ENCODE measurements at places on chromosomes 2 and 18.

- DNase-seq: no peak
Measured at GRCh38 chr2:239021651-239022436, 174.0 kb downstream of the TWIST2 start.

DNA sequence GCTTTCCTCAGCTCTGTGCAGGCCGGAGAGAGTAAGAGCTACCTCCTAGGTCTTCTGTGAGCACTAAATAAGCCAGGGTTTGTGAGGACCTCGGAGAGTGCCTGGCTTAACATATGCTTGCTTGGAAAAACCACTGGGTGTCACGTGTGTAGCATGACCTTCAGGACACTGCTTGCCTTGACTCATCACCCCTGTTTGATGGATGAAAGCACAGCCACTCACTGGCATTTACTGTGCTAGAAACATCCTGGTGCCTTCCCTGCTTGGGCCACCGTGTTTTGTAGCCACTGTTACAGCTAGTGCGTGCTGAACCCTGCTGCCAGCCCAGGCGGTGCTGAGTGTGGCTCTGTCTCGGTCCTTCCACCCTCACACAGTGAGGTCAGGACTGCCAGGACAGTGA, 34.8 kb upstream of the ITM2C start:
- no peak for DNase-seq

DNA sequence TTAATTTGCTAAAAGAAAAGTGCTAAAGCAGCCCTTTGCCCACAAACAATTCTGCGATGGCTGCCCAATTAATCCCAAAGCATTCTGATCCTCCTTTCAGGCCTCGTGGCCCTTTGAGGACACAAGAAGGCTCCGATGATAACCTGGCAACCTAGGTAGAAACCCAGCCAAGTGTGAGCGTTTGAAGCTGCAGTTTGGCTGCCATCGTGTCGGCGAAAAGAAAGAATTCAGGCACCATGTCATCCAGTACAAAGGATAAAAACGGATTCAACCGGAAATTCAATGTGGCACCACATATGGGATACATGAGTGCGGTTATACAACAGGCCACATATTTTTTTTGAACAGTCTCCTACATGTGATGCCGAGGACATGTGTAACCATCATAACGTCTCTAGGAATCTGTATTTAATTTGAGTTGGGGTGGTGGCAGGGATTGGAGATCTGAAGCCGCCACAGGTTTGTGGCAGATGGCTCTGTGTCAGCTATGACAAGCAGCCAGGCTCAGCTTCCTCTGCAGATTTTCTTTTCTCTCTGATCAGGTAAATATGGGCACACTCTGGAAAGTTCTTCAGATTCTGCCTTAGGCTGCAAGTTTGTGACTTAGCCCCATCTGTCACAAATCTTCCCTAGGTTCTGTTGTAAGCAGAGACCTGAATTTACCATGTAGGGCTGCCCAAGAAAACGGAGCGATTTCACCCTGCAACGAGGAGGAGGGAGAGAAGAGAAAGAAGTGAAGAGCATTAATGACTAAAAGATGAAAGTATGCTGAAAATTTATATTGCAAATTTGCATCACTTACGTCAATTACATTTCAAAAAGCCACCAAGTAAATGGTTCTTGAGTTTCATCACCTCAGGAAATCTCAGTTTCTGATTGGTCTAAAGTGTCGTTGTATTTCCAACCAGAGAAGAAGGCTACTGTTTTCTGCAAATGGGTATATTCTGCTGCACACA, 573.2 kb downstream of the ZEB2 start:
- DNase-seq: no peak

DNA sequence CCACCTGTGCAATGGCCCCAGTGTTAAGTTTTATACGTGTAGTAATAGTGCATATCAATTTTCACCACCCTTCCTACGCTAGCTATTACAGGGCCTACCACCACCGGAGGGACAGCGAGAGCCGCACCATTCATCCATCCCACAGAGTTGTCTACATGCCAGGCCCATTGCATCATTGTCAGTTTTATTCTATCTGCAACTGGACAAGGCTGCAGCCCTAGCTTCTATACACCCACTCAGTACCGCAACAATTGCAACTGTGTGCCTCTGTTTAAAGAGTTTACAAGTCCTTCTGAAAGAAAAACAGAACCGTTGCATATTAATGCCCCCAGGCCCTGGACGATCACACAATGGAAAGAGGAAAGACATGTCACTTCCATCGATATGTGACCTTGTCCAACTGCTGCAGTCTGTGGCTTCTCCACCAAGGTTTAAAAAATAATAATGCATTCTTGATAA, 58.6 kb downstream of the ZEB2 start:
- no peak for DNase-seq

GRCh38 chr2:172819943-172820342, 84.3 kb downstream of the RAPGEF4 start:
- no peak for DNase-seq

DNA sequence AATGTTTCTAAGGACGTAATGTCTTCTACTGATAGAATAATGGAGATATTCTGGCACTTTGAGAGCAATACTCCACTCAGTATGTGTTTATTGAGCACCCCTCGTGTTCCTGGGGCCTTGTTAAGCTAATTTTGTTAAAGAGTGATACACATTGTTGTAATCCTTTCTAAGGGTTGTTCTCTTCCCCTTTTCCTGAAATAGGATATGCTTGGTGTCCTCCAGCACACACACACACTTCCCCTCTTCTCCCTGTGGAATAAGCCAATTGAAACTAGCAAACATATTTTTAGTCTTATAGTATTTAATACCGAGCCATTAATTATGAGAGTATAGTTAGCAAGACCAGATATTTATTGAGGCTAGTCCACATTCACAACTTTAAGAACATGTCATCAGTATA, 114.1 kb downstream of the CRIM1 start:
- DNase-seq: no peak

- DNase-seq: no peak
Measured at GRCh38 chr2:80579756-80580155, 275.2 kb upstream of the LRRTM1 start.

DNA sequence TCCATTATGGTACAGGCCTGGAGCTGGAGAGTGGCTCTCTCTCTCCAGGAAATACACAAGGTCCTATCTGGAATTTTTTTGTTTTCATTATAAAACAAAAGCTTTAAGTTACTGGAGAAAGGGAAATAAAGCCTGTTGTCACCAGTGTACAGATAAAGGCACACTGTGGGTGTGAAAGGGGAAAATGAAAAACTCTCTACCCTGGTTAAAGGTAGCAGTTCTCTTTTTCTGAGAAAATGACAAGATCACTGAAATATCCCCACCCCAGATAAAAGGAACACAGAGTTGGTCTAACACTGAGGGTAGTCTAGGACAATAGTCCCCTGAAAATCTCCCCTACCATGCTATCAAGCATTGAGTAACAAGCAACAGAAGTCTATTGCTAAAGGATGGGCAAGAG, 438.7 kb downstream of the MBD2 start:
- no peak for DNase-seq

- DNase-seq: no peak
Measured at GRCh38 chr2:195022508-195022830, 634.6 kb upstream of the SLC39A10 start.

GRCh38 chr2:169042856-169043255, 11.7 kb upstream of the ABCB11 start:
- DNase-seq: no peak

- DNase-seq: no peak
Measured at GRCh38 chr2:975095-975494, 24.4 kb downstream of the SNTG2 start.

GRCh38 chr2:217849154-217849975, 153.4 kb downstream of the TNS1 start:
- DNase-seq: no peak

DNA sequence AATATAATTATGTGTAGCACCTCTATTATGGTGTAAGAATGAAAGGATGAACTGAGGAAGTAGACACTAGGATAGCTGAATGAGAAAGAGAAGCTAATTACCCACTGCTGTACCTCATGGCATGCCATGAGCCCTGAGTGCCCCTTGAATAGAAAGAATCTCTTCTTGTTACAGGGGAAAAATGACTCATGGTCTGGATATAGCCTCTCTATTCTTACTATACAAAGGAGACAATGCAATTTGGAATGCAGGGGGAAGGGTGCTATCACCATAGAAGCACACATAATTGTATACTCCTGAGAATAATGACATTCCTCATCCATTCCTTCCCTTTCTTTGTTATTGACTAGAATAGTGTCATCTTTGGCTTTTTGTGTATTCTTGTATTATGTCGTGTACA, 385.2 kb downstream of the CDH7 start:
- DNase-seq: no peak

GRCh38 chr2:119383410-119384140, 16.8 kb downstream of the DBI start:
- DNase-seq: no peak

GRCh38 chr2:150997702-150998440, 263.8 kb downstream of the RBM43 start:
- DNase-seq: no peak

GRCh38 chr2:6446938-6447608, 418.6 kb downstream of the CMPK2 start:
- DNase-seq: no peak

GRCh38 chr2:134758633-134759032, 39.8 kb upstream of the TMEM163 start:
- no peak for DNase-seq

- DNase-seq: no peak
Measured at GRCh38 chr2:120969613-120970355, 234.1 kb downstream of the GLI2 start.

GRCh38 chr2:75564026-75564688, 3.4 kb upstream of the EVA1A start:
- DNase-seq: no peak

DNA sequence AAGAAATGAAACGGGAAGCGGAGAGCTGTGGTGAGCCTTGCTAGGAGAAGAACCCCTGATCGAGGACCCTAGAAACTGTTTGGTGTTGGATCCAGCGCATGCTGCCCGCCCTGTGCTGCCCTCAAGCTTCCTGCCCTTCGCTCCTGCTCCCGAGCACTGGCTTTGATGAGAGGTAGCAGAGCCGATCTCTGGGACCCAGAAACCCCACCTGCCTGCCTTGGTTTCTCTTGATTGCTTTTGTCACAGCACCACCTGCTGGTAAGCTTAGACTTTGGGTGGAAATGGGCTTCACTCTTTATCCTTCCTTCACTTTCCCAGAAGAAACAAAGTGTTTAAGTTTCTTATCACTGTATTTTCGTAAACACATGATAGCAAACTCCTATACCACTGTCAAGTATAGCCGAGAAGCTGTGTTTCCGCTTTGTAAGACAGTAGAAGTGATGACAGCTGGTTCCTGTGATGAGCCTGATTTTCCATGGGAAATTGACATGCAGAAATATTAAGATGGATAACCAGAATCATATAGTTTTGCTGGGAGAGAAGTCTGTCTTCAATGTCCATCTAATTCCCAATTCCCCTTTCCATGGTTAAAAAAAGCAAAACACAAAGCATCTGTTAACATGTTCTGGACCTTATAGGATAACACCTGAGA, 267.4 kb downstream of the PHLPP1 start:
- DNase-seq: peak; percentile 11

- no peak for DNase-seq
Measured at GRCh38 chr2:675051-675450, 2.2 kb downstream of the TMEM18 start.

- DNase-seq: no peak
Measured at GRCh38 chr2:57876313-57876712, 170.3 kb upstream of the VRK2 start.

DNA sequence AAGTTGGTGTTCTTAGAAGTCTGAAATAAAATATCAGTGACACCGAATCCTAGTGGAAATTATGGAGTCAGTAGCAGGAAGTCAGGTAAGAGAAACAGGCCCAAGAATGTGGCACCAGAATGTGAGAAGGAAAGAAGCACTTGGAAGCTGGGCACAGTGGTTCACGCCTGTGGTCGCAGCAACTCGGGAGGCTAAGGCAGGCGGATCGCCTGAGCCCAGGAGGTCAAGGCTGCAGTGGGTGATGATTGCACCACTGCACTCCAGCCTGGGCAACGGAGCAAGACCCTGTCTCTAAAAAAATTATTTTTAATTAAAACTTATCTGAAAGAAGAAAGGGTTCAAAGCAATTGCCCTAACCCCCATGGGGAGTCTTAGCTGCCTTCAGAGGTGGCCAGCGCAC, 268.3 kb upstream of the SALL3 start:
- DNase-seq: no peak

GRCh38 chr2:9004338-9005204, 1.1 kb upstream of the MBOAT2 start:
- no peak for DNase-seq

- no peak for DNase-seq
Measured at GRCh38 chr2:54947646-54948045, 102.6 kb downstream of the RTN4 start.

DNA sequence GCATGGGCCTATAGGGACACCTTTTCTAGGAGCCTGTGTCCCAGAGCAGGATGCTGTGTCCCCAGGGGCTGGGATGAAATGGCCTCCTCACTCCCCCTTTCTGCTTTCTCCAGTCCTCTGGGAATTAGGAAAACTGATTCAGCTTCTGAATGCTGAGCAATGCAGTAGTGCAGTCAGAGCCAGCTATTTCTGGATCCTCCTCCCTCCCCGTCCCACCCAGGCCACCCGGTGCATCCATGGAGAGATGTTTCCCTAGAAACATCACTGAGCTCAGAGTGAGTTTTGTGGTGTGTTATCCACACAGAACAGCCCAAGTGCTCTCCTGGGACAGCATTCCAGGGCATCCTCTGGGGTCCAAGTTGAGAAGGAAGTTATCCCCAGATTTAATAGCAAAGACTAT, 125.5 kb downstream of the LOXHD1 start:
- DNase-seq: no peak

- DNase-seq: no peak
Measured at GRCh38 chr2:160921386-160921964, 238.8 kb upstream of the TANK start.

- peak; percentile 22 for DNase-seq
Measured at GRCh38 chr18:12904012-12904516, 20.0 kb upstream of the PTPN2 start.

GRCh38 chr2:68032702-68033101, 30.1 kb downstream of the C1D start:
- no peak for DNase-seq

- DNase-seq: no peak
Measured at GRCh38 chr2:153935511-153935910, 63.8 kb downstream of the GALNT13 start.

- DNase-seq: no peak
Measured at GRCh38 chr18:58992301-58993231, 127.9 kb downstream of the ZNF532 start.

- no peak for DNase-seq
Measured at GRCh38 chr2:168200930-168201583, 46.3 kb downstream of the STK39 start.

GRCh38 chr2:45009303-45009927, at the start of gene SIX2:
SIX2 (minus strand) TSS chr2:45009452; CDS start chr2:45009110, 342 bp downstream.
- DNase-seq: no peak

- DNase-seq: no peak
Measured at GRCh38 chr18:39072970-39073369, 1507.4 kb upstream of the CELF4 start.

GRCh38 chr2:207403950-207404349, 125.8 kb upstream of the CREB1 start:
- no peak for DNase-seq

DNA sequence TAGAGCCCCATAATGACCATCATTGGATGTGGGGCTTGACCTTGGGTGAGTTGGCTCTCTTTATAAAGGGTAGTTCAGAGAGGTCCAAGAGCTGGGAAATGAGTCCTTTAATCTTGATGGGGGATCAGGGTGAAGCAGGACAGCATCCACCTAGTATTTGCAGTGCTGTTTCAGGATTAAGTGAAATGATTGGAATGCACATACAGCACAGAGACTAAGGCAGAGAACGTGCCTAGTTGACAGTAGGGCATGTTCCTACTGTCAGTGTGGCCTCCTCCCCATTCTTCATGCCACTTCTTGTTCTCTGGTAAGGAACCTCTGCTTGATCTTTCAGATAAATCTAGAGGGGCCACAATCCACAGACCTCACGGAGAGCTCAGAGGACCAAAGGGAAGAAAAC, 78.9 kb downstream of the TRIM43 start:
- no peak for DNase-seq
